Globus pallidus (tissue), 1 donor: ENCODE measurements at places on chromosomes 6 and 20.

GRCh38 chr20:23309781-23310180 is 40.8 kb upstream of the NXT1 start:
- no peak for DNase-seq

GRCh38 chr6:146859795-146860495 is 261.2 kb downstream of the ADGB start:
- DNase-seq = no peak

GRCh38 chr6:7124636-7125035 is 16.9 kb downstream of the RREB1 start:
- no peak for DNase-seq

- no peak for DNase-seq
These were observed 606.5 kb downstream of the HACE1 start for GRCh38 chr6:104253236-104253635.

DNA sequence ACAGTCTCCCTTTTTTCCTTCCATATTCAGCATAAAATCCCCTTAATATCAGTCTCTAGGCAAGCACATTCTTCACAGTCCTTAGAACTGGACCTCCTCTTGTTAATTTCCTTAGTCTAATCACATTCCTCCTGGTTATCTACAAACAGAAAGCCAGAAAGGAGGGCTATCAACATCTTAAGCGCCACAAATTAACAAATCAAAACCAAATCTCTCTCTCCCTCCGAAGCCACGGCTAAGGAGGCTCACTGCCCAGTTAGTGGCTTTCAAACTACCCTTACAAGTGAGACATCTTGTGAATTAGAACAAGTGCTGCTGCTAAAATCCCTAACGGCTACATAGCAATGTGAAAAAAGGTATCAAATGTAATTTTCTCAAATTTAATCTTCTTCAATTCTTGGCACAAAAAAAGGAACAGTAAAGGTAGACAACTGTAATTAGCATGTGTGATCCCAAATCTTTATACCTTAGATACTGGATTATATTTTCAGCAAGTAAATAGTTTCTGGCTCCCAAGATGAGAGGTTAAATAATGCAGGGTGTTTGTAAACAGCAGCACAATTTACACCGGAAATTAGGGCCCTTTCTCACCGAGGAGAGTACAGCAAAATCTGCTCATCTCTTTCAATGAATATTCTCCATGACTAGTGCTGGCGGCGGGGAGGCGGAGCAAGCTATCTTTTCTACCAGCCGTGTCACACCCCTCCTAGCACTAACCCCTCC is 1.4 kb upstream of the TRIM39 start:
- DNase-seq = no peak

DNA sequence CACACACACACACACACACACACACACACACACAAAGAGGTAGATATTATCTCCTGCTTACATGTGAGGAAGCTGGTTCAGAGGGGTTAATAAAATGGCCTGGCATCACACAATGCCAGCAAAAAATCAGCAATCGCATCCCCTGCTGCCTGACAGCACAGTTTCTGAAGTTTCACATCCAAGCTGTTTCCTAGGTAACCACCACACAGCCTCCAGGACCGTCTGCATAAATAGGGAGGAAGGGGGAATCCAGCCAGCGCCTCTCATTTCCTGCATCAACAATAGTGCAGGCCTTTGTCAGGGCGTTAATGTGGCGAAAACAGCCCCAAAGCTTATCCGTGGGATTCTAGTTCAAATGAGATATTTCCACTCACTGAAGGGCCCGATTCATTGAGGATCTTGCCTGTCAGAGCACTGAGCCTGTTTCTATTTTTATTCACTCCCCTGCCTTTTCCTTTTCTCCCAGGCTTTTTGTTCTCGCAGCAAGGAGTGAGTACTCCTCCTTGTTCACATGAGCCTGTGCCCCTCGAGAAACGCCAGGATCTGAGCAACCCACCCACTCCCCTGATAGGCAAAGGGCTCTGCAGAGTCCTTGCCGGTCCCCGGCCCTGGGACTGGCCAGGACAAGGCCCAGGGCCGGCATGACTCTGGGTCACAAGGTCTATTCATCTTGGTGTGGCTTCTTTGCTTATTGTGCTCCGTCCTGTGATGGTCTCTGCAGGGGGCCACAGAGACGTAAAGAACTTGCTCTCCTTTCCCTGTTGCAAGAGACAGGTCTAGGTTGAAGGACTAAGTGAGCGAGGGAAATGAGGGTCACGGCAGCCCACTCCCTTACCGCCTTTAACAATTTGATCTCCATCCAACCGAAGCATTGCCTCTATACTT is 32.7 kb downstream of the TUBB2B start:
- peak; percentile 82 for DNase-seq

DNA sequence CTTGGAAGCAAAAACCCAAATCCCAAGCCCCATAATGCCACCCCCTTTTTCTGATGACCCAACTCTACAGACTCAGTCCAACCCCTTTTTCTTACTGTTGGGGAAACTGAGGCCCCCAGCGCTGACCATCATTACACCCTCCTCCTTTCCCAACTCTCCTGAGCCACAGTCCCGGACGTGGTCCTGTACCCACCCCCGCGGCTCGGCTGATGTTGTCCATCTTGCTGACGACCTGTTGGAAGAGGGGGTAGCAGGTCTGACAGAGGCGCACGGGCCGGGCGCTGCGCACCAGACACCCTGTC is 533 bp downstream of the OSTM1 start:
- no peak for DNase-seq

GRCh38 chr20:6956056-6956455 is 188.6 kb downstream of the BMP2 start:
- DNase-seq = no peak

- DNase-seq = no peak
These were observed 13.4 kb downstream of the CASP8AP2 start for GRCh38 chr6:89843070-89843469.
